Anterior cingulate cortex (tissue), 58 donors: ENCODE measurements at places on chromosomes 16 and 17.

GRCh38 chr17:36182176-36183000 is 6.0 kb upstream of the TBC1D3B start:
- DNase-seq: no peak

DNA sequence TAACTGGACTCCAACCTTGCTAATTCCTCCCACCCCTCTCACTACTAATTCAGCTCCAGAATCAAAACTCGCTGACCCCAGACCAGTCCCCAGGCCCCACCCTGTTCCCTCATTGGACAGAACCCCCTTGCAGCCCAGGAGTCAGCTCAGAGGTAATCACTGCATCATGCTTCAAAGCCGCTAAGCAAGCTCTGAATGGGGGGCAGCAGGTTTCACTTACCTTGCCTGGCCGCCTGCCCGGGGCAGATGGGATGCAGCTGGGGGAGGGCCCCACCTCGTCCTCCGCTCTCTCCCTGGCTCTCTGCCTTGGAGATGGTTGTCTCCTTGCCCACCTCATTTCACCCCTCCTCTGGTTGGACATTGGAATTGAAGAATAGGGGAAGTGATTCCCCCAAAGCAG is 4.8 kb upstream of the NGFR start:
- DNase-seq: no peak

DNA sequence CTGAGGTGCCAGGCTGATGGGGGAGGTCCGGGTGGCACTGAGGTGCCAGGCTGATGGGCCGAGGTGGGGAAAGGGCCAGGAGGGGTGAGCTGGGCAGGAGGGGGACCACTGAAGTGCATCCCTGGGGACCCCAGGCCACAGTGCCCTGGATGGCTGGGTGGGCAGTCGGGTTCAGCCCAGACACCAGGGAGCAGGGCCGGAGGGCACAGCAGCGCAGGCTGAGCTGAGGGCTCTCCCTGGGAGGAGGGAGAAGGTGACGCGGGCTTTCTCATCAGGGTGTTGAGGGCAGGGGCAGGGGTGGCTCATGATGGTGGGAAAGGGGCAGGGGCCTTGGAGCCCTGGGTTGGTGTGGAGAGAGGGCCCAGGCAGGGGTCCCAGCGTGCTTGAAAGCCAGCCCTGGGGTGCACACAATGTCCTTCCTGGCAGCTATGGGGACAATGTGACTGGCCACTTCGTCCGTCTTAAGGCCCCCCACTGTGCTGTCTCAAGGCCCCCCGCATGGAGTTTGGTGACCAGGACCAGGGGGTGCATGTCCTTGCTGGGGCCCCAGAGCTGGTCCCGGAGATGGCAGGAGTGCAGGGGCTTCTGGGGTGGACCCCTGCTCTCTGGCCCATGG is 16.0 kb downstream of the CD7 start:
- no peak for DNase-seq

GRCh38 chr17:17516941-17517720 is 20.9 kb upstream of the RASD1 start:
- DNase-seq: no peak

- DNase-seq: no peak
These were observed 59.5 kb upstream of the IRX3 start for GRCh38 chr16:54346041-54346440.

DNA sequence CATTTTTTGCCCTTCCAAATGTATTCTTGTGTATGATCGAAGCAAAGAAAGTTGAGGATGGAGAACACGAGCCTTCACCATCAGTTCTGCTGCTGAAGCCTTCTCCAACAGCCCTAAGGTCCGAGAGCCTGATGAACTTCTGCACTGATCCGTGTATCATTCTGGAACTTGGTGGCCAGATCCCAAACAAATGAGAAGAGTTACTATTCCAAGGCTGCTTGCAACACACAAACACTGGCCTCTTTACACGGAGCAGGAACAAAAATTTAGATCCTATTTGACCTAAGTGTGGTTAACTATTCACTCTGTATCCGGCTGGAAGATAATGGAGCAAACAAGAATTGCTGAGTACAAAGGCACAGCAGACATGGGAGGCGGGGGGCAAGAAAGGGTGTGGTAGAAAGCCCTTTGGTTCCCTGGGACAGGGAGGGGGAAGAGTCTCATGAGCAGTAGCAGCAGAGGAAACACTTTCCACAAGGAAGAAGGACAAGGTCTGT is 282.9 kb downstream of the SOX9 start:
- no peak for DNase-seq

- DNase-seq: no peak
These were observed 34.8 kb downstream of the MMD start for GRCh38 chr17:55386796-55387332.

GRCh38 chr16:26413780-26414179 is 652.9 kb upstream of the C16orf82 start:
- no peak for DNase-seq

DNA sequence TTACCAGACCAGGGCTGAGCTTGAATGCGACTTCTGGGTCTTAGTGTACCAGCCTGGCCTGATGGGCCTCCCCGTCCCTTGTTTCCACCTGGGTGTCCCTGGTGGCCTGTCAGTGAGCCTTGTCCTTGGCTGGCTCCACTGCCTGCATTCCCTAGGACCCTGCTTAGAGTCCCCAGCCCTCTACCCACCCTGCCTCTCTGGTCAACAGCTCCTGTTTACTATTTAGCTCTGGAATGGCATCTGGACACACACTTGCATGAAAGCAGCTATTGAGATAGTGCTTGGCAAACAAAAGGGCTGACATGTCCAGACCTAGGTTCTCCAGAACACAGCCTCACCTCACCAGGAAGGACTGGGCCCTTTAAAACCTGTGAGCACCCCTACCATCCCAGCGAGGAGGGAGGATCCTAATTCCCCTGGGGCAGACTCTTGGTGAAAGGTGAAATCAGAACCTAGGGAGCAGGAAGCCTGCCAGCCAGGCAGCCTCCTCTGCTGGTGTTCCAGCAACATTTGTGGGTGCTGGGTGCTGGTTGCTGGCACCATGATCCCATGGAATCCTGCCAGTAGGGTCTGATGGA is 38.8 kb downstream of the RAI1 start:
- DNase-seq: no peak

GRCh38 chr16:49644145-49644463 is 211.8 kb downstream of the ZNF423 start:
- no peak for DNase-seq

DNA sequence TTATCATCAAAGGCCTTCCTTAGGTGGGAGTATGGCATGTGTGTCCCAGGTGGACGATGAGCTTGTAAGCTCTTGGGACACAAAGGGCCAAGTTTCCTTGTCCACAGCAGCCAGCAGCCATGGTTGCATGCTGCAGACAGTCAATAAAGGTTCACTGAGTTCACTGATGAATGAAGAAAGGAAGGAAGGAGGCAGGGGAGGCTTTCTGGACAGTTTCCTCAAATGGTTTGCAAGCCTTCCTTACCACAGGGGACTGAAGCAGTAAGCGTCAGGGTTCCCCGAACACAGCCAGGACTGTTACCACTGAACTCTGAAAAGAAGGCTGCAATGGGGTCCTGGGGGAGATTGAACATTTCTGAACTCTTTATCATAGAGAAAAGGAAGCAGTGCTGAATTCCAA is 111.1 kb downstream of the GAS7 start:
- DNase-seq: no peak

DNA sequence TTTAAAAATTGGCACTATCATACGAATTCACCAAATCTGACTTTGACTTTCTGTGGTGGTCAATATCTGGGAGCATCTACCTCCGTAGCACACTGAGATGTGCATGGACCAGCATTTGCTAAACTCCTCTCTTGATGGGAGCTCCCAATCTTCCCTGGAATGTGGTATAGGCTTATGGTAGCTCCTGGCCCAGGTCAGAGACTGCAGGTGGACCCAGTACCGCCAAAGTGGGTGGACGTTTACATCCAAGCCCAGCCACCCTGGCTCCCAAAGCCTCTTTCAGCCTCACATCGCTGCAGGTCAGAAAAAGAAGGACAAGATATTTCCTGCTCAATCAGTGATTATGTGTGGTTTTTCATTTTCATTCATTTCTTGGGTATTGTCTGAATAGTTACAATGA is 43.1 kb upstream of the NKD1 start:
- DNase-seq: no peak

DNA sequence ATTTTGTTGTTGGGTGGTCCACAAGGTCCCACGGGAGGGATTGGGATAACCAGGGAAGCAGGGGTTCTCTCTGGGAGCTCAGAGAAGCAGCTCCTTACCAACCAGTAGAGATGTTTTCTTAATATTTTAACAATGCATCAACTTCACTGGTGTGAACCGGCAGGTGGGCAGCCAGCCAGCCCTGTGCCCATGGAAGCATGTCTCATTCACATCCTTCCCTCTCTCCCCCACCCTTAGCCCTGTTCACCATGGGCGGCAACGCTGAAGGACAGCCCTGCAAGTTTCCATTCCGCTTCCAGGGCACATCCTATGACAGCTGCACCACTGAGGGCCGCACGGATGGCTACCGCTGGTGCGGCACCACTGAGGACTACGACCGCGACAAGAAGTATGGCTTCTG is 9.3 kb downstream of the MMP2 start:
- DNase-seq: no peak

DNA sequence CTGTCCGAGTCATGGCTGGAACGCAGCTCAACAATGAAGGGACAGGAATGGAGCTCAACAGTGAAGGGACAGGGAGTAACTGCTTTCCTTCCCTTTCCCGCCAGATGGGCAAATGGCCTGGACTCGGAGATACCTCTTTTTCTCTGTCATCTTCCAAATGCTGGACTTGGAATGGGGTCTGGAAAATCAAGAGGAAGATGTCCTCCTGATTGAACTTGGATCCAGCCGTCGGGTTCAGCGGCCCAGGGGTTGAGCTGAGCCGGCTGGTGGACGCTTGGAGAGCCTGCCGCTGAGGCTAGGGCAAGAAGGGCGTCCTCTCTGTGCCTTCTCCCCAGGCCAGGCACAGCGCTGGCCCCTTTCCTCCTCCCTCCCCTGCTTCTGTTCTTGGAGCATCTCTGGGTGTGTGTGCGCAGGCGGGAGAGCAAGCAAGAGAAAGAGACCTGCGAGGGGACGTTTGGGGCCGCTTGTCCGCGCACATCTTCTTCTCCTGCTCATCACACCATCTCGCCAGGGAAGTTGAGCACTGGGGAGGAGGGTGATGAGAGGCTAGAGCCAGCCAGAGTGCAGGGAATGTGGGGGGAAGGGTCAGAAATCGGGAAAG is 6.6 kb downstream of the NEUROD2 start:
- DNase-seq: no peak

DNA sequence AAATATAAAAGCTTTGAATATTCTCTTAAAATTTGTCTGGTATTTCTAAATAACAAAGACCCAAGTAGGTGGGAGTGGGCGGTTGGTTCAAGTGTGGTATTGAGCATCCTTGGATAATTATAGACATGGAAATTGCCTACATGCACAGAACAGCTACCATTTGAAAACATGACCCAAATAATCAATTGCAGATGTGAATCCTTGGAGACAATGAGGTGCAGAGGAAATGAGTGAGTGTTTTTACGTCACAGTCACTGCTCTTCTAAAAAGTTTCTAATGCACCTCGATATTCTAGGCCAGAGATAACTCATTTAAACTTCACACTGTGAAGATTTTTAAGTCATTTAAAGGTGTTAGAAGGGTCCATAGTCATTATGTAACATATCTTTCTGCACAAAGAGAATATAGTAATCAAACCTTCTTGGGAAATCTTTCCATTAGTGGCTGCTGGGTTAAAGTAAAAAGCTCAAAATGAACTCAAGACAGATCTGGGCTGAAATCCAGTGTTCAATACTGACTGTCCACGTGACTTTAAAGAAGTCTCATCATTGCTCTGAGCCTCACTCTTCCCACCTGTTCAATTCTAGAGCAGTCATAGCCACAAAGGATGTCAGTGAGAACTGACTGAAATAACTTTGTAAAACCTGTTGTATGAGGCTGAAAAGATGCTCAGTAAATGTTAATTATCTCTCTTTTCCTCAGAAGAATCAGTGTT is 144.5 kb downstream of the CDH11 start:
- DNase-seq: no peak

DNA sequence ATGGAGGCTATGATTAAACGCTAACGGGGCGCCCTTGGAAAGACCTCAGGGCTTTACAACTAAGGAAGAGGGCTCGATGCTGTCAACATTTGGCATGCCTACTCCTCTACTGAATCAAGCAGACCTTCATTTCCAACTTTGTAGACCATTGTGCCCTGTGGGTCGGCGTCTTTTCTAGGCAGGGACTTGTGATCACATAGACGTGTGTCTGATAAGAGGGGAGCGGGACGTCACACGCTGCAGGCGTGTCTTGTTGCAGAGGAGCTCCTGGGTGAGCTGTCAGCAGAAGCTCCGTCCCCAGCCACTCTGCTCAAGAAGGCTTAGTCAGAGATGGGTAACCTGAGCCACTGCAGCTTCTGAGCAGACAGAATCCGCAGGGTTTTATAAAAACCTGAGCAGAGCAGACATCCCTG is 2.8 kb downstream of the MAPK8IP3 start:
- no peak for DNase-seq

- DNase-seq: no peak
These were observed 57.4 kb upstream of the TMEM132E start for GRCh38 chr17:34521955-34522354.

- no peak for DNase-seq
These were observed 3.7 kb downstream of the ADAD2 start for GRCh38 chr16:84194470-84195200.

DNA sequence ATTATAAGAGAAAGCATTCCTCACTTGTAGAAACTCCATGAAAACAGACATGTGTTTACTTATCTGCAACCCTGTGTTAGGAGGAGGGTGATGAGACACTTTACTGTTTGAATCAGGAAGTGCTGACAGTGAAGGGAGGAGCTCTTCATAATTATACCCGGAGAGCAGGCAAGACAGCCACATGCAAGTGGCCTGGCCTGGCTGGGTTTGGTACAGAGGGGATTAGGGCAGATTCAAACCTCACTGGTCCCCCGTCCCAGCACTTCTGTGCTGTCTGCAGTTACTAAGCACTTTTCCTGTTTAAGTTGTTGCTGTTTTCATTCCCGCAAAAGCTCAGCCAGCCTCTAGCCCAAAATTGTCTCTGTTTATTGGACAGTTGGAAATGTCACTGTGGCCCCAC is 78.5 kb downstream of the WWOX start:
- no peak for DNase-seq

GRCh38 chr16:68884861-68885720 is 41.8 kb downstream of the TANGO6 start:
- DNase-seq: no peak
